ENCODE measurements at places on chromosomes 7 and 10.

- no peak for DNase-seq
These were observed 516.7 kb upstream of the MGMT start for GRCh38 chr10:128950159-128950915.

DNA sequence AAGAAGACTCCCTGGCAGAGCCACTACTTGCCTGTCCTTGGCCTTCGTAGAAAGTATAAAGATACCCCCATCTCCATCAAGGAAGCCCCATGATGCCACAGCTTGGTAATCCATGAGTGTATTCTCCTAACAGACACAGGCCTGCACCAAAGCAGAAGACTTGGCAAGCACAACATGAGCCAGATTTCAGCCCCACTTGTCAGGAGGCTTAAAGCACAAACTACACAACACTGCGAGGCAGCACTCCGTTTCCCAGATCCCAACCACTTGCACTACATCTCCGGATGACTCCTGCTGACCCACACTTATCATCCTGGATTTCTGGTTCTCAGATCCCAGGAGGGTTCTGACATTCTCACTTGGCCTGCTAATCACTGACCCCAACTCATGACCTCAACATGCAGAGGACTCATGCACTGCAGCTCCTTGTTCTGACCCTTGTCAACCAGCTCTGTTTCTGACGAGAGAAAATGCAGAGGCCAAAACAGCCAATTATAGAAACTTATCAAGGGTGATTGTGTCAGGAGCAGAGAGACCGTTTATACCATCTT, 100.8 kb downstream of the RELN start:
- DNase-seq = no peak

- no peak for DNase-seq
These were observed 57.9 kb downstream of the ZNF438 start for GRCh38 chr10:30973737-30974136.

- no peak for DNase-seq
These were observed 25.8 kb downstream of the AKR1C8 start for GRCh38 chr10:5159126-5159525.

GRCh38 chr7:40921589-40922315, 781.1 kb downstream of the INHBA start:
- DNase-seq = no peak

- peak; percentile 12 for DNase-seq
These were observed 27.7 kb downstream of the BTBD16 start for GRCh38 chr10:122298598-122299301.

GRCh38 chr10:99232360-99232999, 3.2 kb downstream of the HPSE2 start:
- DNase-seq = no peak

- DNase-seq = no peak
These were observed 136.8 kb upstream of the CDCA7L start for GRCh38 chr7:22082553-22082885.

DNA sequence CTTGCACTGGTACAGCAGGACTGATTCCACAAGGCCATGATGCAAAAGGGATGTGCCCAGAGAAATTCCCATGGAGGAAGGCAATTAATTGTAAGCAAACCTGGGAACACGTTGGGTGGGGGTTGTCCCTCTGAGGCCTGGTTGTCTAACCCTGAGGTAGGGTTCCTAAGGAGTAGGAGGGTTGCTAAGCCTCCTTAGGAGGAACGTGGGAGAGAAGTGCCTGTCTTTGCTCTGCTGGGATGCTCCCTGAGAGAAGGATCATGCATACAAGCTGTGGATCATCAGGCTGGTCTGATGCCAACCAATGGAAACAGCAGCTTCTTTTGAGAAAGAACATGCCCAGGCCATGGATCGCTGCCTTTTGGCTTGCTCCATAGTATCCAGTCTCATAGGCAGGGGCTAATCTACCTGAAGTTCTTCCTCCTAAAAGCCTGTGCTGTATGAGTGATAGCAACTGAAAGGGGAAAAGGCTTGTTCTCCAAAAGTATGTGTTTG, 203.7 kb upstream of the NPVF start:
- no peak for DNase-seq

DNA sequence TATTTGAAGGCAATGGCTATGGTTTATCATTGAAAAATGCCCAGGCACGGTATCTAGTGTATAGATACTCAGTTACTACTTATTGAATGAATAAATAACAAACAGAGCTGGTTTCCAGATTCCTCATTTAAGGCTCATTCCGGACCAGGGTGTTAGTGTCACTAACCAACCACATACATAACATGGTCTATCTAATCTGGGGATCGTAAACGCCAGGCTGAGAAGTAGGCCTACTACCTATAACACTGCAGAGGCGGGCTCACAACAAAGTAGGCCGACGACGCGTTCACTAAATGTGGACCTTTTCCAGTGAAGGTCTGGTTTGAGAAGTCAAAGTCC, 423 bp downstream of the LSM5 start:
- no peak for DNase-seq

GRCh38 chr7:4937411-4937810, 21.6 kb downstream of the MMD2 start:
- no peak for DNase-seq

DNA sequence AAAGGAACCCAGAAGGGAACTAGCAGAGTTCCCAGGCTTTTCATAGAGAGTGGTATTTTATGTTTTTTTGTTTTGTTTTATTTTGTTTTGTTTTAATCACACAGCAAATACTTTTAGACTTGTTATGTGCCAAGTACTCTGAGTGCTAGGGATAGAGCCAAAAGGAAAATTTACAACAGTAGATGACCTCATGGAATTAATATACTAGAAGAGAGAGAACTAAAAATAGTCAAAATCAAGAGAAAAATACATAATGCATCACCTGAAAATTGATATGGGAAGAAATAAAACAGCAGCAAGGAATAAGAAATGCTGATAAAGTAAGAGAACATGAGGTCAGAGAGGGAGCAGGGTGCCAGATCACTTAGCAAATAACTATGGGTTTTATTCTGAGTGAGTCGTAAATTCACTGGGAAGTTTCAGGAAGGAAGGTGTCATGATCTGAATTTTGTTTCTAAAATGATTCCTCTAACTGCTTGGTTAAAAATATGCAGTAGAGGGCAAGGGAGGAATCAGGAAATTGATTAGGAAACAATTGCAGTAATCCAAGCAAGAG, 351.0 kb downstream of the ANKRD7 start:
- peak; percentile 25 for DNase-seq

- no peak for DNase-seq
These were observed 424.0 kb downstream of the EXOC4 start for GRCh38 chr7:133676805-133677370.

DNA sequence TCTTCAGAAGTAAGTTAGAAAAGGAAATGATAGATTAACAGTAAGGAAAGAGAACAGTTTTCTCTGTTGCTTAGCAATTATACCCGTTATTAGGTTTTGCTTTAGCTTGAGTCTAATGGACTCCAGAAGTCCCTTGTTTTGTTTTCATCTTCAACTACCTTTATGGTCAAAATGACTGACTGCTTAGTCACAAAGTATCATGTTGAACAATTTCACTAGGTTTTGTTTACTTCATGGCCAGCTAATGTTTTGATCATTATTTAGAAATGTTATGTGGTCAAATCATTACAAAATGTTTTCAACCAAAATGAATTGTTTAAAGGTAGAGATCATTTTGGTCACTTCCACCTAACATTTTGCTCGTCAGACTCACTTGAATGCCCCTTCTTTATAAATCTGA, 1.9 kb downstream of the UBN2 start:
- DNase-seq = no peak

GRCh38 chr10:121078672-121079102, 227.5 kb downstream of the WDR11 start:
- DNase-seq = no peak

GRCh38 chr10:14478604-14479003, 147.9 kb upstream of the FRMD4A start:
- peak; percentile 39 for DNase-seq

DNA sequence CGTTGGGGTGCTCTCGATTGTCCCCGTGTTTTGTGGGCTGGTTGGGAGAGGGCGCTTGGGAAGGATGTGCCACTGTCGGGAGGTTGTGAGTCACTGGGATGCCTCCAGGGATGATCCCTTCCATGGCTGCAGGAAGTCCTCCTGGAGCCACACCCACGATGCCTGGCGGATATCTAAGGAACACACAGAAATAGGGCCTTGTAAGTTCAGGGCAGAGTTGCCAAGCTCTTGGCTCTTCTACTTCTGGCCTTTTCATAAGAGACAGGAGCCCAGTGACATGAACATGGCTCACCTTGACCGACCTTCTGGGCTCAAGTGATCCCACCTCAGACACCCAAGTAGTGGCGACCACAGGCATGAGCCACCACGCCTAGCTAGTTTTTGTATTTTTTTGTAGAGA, 47.6 kb downstream of the ZRANB1 start:
- DNase-seq = no peak

DNA sequence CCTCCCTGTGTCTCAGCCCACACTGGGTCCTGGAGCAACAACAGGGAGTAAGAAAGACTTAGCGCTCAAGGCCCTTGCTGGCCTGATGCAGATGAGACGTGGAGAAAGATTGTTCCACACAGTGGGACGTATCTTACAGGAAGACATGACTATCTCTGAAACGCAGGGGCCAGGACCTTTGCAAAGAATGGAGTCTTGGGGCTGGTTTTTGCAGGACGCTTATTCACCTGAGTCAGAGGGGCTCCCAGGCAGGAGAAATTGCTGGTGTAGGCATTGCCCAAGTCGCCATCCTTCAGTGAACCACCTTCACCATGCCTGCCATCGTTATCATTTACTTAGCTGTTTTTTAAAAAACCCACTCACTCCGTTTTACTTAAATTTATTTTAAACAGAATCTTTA, 11.8 kb upstream of the GDF10 start:
- DNase-seq = no peak

DNA sequence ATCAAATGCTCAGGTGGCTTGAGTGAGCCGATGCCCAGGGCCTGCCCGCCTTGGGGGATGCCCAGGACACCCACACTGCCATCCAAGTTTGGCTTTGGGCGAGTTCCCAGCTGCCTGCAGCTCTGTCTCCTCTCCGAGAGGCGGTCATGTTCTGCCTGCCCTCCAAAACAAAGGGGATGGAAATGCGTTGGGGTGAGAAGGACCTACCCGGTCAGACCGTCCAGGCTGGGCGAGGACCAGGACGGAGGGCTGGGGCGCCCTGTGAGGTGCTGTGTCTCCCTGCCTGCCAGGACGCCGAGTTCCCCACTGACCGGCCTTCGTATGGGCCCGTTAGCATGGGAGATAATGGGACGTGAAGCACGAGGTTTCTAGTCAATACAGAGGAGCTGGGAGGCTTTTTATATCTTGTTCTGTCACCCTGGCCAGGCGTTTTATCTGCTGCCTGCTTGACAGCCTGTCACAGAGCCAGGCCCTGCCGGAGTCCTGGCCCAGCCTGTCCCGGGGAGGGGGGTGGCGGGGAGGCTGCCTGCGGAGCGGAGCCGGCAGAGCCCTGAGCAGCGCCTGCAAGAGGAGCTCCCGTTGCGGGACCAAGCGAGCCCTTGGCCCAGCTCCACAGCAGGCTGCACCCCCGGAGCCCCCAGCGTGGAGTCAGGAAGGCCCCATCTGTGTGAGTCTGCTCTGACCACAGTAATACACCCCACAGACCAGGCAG, 22.0 kb upstream of the ELFN1 start:
- no peak for DNase-seq

GRCh38 chr7:113197274-113197673, 78.9 kb upstream of the SMIM30 start:
- DNase-seq = no peak

DNA sequence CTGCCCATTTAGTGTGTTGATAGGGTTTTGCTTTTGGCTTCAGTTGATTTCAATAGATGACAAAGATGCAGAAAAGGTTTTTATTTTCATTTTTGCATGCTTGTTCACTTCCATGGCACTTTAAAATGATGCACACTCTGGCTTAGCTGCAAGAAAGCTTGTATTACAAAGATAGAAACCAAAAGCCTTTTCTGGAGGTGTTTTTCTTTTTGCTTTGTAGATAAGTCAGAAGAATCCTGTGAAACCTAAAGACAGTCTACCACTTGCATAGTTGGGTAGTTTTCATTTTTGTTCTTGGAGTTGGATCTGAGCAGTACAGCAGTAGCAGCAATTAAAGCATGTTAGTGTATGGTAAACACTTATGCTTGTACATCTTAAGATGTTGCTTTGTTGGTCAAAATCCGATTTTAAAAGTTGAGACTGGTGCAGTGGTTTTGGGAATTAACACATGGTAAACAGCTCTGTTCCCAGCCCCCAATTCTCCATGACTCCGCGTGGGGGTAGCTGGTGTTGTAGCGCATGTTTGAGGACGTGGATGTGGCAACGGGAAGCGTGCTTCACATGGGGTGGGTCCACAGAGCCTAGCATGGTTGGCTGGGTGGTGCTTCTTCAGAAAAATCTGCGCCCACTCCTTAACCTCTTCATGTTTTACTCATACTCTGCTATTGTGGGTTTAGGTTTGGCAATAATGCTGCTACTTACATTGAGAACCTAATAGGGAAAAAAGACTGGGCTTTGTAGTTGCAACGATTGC, 19.8 kb downstream of the CCNY start:
- DNase-seq = no peak

DNA sequence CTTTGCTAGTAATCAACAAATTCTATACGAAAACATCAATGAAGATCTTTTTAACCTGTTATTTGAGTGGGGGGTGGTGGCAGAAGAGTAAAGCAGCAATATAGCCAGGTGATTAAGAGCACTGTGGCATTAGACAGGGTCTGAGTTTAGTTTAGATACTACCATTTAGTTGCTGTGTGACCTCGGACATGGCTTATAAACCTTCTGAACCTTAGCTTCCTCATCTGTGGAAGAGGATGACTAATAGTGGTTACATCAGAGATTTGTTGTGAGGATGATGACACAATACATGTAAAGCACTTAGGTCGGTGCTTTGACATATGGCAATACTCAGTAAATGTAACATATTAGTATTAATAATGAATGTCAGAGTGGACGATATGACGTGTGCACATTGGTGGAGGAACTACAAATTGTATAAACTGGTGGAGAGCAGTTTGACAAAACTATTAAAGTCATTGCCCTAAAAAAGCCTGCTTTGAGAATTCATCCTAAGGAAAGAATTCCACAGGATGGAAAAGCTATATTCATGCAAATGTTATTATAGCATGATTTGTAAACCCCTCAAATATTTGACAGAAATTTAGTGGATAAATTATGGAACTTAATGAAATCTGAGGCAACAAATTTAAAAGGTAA, 24.3 kb downstream of the SPAG6 start:
- no peak for DNase-seq

DNA sequence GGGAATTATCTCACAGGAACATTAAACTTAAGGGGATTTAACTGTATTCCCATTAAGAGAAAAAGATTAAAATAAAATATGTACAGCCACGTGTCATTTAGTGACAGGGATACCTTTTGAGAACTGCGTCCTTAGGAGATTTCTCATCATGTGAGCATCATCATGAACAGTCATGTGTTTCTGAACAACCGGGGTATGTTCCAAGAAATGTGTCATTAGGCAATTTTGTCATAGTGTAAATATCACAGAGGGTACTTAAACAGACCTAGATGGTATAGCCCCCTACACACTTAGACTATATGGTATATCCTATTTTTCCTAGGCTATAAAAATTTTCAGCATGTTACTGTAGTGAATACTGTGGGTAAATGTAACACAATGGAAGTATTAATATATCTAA, 840.3 kb downstream of the CNTNAP2 start:
- DNase-seq = no peak

GRCh38 chr10:45442251-45442650, 68.2 kb downstream of the ALOX5 start:
- no peak for DNase-seq

Data from DMS 273 treated with DMSO at 0.1 percent for 48 hours (cell line).